ENCODE measurements at places on chromosomes 13 and 19. TPM values are rescaled to one million over a fixed set of nuclear protein-coding genes. Genes with fewer than 3 reads are reported as not detected.

CEACAM16 gene
- 0.45 TPM for total RNA-seq

ZNF175 gene
- 7.7 TPM for total RNA-seq

CGB8 gene
- not detected for total RNA-seq

ZNF844 gene
- 13.5 TPM for total RNA-seq

ZNF560 gene
- not detected for total RNA-seq

SCGB2B2 gene
- 0.61 TPM for total RNA-seq

TLE2 gene
- 47.9 TPM for total RNA-seq

TMEM238 gene
- 83.4 TPM for total RNA-seq

COL4A2 gene
- 79.7 TPM for total RNA-seq

TGFBR3L gene
- not detected for total RNA-seq

ZIC2 gene
- 0.27 TPM for total RNA-seq

PPM1N gene
- 1.6 TPM for total RNA-seq

JUND gene
- total RNA-seq, result 361 TPM

ZNF681 gene
- 3.1 TPM for total RNA-seq

UPF3A gene
- total RNA-seq, result 32.6 TPM

ZNF540 gene
- 0.92 TPM for total RNA-seq

CAPS gene
- total RNA-seq, result 18.6 TPM

CEACAM6 gene
- 485 TPM for total RNA-seq

OR7D2 gene
- total RNA-seq, result not detected

ZNF345 gene
- total RNA-seq, result 2.8 TPM

TTYH1 gene
- not detected for total RNA-seq

ZNF296 gene
- 6.1 TPM for total RNA-seq

C19orf33 gene
- 333 TPM for total RNA-seq

IZUMO2 gene
- total RNA-seq, result not detected

TMEM161A gene
- total RNA-seq, result 18.9 TPM

PLPPR3 gene
- total RNA-seq, result not detected

DMKN gene
- total RNA-seq, result 13.8 TPM

LRCH1 gene
- 13.9 TPM for total RNA-seq

ZNF320 gene
- 14.6 TPM for total RNA-seq

BICRA gene
- total RNA-seq, result 14.9 TPM

ZNF90 gene
- total RNA-seq, result 3.4 TPM

FOXA3 gene
- 53.7 TPM for total RNA-seq

BRSK1 gene
- 0.95 TPM for total RNA-seq

BORA gene
- total RNA-seq, result 6.9 TPM

CHST8 gene
- total RNA-seq, result not detected

PABPC3 gene
- 0.28 TPM for total RNA-seq

CD22 gene
- total RNA-seq, result 3.2 TPM

TPGS1 gene
- 19.9 TPM for total RNA-seq

RUVBL2 gene
- 47.9 TPM for total RNA-seq

EHD2 gene
- 9.6 TPM for total RNA-seq

GRWD1 gene
- 22.3 TPM for total RNA-seq

RNF113B gene
- not detected for total RNA-seq

IRGC gene
- total RNA-seq, result not detected

NTF4 gene
- total RNA-seq, result not detected

FAM83E gene
- 247 TPM for total RNA-seq

MBD3L3 gene
- not detected for total RNA-seq

ILF3 gene
- 129 TPM for total RNA-seq

CACNG6 gene
- total RNA-seq, result not detected

GZMM gene
- 0.67 TPM for total RNA-seq
